ENCODE measurements at places on chromosomes 12 and 14.

DNA sequence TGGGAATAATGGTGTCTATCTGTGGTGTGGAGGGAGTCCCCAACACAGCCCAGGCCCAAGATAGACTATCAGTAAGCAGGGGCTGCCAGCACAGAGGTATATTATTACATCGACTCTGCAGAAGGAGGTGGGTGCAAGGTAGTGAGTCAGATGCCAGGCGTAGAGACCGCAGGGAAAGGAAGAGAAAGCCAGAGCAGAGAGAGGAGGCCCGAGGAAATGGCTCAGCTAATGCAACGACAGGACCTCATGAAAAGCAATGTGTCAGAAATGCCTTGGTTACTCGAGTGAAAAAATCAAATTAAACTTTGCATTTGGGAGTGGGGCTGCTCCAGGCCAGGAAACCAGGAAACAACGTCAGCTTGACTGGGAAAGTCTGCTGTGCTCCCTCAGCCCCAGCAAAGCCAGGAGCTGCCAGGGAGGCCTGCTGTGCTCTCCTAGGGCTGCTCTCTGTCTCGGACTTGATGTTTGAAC is 173.2 kb downstream of the SUDS3 start:
- no peak for DNase-seq

- no peak for DNase-seq
Measured at GRCh38 chr12:78933014-78933413, 68.4 kb downstream of the SYT1 start.

DNA sequence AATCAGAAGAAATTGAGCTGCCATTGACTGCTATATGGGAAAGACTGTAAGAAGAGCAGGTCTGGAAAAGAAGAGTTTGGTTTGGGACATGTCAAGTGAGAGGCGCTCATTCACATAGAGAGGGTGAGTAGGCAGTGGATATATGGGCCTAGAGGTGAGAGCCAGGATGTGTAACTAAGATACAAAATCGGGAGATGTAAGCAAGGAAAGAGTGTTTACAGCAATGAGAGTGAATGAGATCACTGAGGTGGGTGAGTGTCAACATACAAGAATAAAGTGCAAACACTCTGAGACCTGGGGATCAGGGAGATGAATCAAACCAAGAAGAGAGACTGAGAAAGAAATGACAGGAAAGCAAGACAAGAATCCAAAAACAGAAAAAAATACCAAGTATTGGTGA is 58.0 kb upstream of the RTRAF start:
- no peak for DNase-seq

- DNase-seq, result no peak
Measured at GRCh38 chr12:126950266-126950665, 1316.7 kb upstream of the TMEM132C start.

DNA sequence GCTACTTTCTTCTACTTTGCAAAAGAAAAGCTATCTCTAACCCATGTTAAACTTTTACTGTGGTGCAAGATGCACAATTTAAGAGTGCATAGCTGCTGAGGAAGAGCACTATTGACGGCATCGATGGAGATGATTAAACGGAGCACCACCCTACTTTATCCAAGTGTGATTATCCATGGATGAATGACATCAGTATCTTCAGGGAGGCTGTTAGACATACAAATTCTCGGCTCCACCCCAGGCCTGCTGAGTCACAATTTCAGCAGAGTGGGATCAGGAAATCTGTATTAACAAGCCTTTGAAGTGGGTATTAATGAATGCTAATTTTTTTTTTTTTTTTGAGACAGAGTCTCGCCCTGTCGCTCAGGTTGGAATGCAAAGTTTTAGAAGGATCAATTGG is 16.2 kb downstream of the SLC2A14 start:
- DNase-seq, result peak; percentile 32

DNA sequence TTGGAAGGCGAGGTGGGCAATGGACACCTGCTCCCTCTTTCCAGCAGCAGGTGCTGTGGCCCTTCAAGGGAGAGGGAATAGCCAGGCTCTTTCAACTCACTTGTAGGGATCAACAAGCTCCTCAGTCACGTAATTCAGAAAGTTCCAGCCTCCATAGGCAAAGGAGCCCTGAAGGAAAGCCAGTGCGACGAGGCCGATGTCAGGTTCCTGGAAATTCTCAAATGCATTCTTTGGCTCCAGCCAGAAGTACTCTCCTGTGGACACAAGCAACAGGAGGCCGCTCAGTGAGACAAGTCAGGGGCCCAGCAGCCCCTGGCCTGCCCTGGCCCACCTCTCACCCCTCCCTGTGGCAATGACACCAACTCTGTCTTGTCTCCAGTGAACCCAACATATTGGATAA is 21.3 kb upstream of the CEBPE start:
- DNase-seq, result no peak

DNA sequence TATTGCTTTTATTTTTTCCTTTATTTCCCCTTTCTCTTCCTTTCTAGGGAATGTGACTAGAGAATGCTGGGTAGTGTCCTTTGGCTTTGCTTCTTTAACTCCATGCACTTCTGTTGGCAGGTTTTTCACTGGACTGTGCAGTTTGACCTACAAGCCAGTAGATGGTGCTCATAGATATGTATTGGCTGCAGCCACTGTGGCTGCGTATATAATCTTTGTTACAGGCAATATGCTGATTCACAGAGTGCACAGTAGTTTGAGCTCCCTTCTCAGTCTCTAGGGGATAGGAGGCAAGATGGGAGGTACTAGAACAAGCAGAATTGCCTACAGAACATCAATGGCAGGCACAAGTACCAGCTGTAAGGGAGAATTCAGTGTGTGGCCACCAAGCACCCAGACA is 503.5 kb downstream of the LRFN5 start:
- peak; percentile 69 for DNase-seq

DNA sequence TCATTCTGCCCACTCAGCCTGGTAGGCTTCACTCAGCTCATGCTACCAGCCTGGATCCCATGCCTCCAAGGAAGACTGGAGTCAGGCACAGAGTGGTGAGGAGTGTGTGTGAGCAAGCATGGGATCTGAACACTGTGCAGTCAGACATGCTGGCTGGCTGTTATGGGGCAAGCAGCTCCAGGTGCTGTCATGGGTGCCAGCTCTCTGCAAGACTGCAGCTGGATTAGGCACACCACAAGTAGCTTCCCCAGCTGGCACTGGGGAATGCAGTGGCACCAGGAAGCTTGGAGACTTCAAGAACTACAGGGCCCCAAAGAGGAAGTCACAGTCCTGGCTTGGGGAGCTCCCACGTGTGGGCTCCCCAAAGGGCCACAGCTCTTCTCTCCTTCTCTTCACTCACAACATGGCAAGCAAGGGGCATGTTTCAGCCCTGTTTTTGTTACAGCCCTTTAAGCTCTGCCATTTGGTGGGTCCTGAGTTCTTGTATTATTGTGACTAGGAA is 202.5 kb downstream of the VRK1 start:
- no peak for DNase-seq

DNA sequence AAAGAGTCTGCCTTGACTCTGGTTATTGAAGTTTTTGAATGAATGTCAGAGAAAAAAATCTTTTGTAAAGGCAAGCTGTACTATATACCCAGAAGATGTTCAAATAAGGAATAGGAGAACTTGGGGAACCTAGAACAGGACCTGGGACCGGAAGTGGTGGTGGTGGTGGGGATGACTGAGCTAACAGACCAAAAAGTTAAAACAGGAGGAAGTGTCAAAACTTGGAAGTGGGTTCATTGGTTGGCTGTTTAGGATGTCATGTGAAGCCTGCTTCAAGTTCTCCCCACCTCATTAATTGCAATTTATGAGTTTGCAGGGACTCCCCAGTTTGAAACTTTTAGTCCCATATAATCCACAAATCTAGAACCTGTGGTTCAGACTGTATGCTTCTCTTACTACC is 26.2 kb downstream of the PLXNC1 start:
- DNase-seq, result no peak

DNA sequence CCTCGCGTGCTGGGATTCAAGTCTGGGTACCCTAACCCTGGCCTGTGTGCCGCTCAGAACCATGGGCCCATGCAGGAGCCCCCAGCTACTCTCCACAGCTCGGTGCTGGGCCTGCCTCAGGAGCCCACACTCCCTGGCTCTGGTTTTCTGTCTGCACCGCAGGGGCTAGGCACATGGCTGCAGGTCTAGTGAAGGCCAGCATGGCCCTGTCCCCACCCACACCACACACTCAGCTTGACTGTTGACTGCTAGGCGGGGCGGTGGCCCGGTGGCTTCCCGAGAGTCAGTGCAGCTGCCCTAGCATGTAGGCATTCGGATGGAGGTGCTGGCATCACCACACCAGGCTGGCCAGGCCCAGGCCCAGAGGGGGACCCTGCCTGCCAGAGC is 7.9 kb downstream of the INF2 start:
- DNase-seq, result no peak

DNA sequence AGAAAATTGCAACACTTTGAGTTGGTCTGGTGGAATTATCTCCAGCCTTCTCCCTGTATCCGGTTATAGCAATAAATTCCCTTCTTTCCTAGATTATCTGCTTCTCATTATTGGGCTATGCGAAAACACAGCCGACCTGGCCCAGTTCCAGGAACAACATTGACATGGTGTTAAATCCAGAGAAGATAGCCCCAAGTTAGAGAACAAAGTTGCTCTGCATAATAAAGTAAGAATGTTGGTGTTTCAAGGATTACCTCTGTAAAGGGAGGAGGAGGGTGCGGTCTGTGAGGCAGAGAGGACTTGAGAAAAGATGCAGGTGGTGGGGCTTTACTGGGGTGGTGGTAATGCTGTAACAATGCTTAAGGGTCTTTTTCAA is 12.1 kb downstream of the TCL1A start:
- peak; percentile 66 for DNase-seq

GRCh38 chr14:77281852-77282410 is 10.9 kb upstream of the NGB start:
- DNase-seq, result no peak

DNA sequence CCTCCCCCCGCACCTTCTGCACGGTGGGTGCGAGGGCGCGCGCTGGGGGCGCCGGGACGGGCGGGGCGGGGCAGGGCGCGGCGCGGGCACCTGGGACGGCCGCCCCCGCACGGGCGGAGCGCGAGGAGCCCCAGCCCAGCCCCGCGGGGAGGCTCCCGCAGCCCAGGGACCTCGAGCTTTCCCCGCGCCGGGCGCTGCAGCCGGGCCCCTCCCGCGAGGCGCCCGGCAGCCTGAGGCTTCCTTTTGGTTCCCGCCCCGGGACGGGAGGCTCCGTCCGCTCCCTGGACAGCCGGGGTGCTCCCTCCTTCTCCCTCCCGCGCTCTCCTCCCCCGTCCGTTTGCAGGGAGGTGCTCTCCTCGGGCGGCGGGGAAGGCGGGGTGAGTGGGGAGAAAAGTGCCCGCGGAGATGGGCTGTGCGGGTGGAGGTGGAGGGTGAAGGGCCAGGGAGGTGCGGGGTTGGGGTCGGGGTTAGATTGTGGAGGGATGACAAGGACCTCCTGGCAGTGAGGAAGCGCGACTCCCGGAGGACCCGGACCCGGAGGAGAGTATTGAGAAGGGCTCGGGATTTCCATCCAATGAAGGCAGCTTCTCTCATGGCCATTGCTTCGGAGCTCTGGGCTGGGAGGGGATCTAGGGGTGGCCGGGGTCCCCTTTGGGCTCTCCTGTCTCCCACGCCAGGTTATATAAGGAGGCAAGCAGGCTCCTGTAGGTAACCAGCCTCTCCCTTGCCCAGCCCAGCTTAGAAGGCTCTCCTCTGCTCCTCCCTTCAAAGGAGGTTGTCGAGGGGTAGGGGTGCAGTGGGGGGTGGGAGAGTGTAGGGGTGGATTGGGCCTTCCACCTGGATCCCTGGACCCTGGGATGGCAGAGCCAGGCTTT is 645 bp downstream of the JDP2 start:
- DNase-seq, result peak; percentile 19

GRCh38 chr12:132385923-132386751 is 56.7 kb upstream of the GALNT9 start:
- DNase-seq, result no peak

DNA sequence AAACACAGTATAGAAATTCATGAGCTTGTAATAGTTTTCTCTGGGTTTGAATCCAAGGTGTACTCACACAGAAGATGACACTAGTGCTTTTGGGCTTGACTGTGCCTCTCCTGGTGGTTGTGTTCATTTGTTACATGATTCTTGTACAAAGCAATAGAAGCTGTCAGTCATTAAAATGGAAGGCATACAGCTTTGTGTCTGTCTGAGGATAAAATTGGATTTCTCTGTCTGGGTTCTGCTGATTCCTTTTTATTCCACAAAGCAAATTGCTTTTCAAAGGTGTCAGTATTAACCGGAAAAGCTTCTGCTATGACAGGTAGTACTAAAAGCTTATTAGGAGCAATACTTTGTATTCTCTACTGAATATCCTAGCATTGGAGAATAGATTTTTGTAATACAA is 361.2 kb downstream of the SLC6A15 start:
- DNase-seq, result no peak

- DNase-seq, result no peak
Measured at GRCh38 chr14:33933386-33933933, 17.4 kb downstream of the EGLN3 start.

DNA sequence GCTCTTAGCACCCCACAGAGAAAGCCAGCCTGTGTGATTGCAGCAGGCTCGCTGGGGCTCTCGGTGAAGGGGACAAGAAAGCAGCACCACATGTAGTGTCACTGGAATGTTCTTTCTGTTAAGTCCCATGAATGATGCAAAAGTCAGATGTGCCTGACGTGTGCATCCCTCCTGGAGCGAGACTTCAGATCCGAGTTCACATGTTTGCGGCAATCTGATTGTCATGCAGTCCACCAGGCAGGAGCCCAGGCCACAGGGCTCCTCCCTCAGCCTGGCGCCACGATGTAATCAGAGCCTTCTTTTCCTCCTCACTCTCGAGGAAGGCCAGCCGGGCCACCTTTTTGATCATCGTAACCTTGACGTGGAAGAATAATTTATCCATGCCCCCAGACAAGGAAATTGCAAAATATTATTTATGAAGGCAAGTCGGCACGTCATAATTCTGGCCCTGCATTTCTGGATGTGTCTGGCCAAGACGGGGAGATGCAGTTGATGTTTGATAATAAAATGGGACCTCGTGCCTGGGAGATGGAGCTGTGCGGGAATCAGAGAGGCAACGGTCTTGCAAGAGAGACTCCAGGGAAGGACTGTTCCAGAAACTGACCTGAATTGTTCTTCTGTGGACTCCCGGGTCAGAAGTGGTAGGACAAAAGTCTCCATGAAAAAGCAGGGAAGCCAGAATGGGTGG is 214.6 kb downstream of the PHETA1 start:
- peak; percentile 14 for DNase-seq

- DNase-seq, result peak; percentile 47
Measured at GRCh38 chr12:109385339-109386058, 37.8 kb downstream of the MYO1H start.

DNA sequence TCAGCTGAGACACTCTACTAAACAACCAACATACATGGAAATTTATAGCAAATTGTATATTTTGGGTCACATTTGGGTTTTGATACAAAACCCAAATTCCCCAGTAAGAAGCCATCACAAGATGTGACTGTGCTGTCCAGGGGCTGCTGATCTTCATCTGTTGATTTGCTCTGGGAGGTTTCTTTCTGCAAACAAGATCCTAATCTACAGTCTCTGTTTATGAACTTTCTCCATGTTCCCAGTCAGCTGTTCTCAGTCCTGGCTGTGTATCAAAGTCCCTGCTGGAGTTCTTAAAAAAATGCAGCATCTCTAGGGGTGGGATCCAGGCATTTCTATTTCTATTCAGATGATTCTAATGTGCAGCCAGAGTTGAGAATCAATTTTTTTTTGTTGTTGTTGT is 85.1 kb downstream of the ATP23 start:
- DNase-seq, result no peak

GRCh38 chr14:55533960-55534359 is 46.0 kb upstream of the KTN1 start:
- no peak for DNase-seq
